ENCODE measurements at places on chromosomes 4 and X.

DNA sequence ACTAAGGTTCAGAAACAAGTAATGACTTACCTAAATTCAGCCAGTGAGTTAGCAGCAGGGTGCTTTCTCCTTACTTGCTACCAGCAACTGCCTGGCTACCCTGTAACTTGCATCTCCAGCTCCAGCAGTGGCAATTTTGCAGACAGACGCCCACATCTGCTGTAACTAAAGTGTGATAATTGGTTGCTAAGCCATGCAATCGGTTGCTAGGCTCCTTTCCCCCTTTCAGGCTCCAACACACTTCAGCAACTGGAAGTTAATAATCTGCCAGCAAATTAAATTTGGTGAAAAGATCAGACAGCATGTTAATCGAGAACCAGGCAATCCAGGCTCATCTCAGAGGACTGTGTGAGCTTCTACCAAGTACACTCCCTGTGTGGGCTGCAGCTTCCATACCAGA is 24.2 kb upstream of the ARHGEF9 start:
- DNase-seq = no peak

- DNase-seq = no peak
Observed at GRCh38 chrX:13119386-13119785, 75.0 kb upstream of the FAM9C start.

DNA sequence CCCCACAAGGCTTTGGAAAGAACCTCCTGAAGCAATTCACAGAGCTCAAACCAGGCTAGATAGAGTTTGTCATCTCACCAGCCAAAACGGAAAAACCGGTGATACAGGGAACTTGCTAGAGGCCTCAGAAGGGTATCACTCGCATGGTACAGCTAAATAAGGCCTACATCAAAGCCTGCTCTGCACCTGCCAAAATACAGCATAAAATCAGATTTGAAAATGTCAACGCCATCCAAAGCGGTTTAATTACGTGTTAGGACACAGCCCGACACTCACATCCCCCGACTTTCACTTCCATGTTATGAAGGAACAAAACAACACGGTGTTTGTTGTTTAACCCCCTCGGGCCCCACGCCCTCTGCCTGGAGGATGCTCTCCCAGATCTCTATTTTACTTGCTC is 65.0 kb downstream of the MAPK10 start:
- DNase-seq = no peak

DNA sequence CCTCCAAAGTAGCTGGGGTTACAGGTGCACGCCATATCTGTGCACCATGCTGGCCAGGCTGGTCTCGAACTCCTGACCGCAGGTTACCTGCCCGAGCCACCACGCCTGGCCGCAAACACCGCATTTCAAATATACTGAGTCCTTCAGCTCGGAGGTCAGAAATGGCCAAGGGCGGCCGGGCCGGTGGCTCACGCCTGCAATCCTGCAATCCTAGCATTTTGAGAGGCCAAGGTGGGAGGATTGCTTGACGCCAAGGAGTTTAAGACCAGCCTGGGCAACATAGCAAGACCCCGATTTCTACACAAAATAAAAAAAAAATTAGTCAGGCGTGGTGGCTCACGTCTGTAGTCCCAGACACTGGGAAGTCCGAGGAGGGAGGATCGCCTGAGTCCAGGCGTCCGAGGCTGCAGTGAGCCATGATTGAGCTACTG is 71.9 kb upstream of the PPP2R3B start:
- no peak for DNase-seq

GRCh38 chr4:42519803-42520417 is 122.6 kb downstream of the SHISA3 start:
- DNase-seq = peak; percentile 36

- DNase-seq = no peak
Observed at GRCh38 chrX:113929004-113929403, 654.9 kb upstream of the HTR2C start.

DNA sequence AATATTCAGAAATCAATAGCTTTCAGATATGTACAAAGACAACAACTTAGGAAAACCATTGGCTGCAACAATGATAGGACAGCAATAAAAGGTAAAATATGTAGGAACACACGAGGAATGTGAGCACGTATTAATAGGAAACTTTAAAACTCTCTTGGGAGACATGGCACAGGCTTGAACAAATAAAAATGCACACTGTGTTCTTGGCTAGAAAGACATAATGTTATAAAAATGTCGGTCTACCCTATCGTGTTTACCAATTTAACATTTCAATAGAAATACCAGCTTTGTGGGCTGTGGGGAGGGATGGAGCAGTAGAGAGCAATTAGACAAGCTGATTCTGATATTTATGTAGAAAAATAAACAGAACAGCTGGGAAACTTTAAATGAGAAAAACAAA is 69.0 kb upstream of the FAM9B start:
- no peak for DNase-seq

- DNase-seq = no peak
Observed at GRCh38 chr4:122170775-122171174, 18.6 kb downstream of the BLTP1 start.

- no peak for DNase-seq
Observed at GRCh38 chr4:28360681-28361080, 1500.0 kb downstream of the STIM2 start.

- no peak for DNase-seq
Observed at GRCh38 chrX:149074398-149074797, 430.7 kb downstream of the IDS start.

DNA sequence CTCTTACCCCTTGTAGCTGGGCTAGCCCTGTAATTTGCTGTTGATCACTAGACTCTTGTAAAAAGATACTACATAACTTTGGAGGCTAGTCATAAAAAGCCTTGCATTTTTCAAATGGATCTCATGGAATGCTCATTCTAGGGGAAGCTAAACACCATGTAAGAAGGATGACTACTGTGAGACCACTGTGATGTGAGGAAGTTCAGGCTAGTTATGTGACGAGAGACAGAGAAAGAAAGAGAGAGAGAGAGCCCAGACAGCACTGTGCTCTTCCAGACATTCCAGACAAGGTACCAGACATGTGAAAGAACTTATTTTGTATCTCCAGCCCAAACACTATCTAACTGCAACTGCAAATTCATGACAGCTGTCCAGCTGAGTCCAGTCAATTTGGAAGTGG is 404.6 kb upstream of the PITX2 start:
- no peak for DNase-seq

DNA sequence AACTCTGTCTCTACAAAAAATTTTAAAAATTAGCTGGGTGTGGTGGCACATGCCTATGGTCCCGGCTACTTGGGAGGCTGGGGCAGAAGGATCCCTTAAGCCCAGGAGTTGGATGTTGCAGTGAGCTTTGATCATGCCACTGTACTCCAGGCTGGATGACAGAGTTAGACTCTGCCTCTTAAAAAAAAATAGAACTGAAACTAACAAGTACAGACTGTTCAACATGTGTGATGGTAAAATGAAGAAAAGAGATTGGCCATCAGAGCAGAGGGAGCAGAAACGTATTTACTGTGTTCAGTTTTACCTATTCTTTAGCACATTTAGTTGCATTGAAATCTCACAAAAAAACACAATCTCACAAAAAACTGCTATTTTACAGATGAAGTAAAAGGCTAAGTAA is 77.9 kb upstream of the NAP1L5 start:
- DNase-seq = no peak

DNA sequence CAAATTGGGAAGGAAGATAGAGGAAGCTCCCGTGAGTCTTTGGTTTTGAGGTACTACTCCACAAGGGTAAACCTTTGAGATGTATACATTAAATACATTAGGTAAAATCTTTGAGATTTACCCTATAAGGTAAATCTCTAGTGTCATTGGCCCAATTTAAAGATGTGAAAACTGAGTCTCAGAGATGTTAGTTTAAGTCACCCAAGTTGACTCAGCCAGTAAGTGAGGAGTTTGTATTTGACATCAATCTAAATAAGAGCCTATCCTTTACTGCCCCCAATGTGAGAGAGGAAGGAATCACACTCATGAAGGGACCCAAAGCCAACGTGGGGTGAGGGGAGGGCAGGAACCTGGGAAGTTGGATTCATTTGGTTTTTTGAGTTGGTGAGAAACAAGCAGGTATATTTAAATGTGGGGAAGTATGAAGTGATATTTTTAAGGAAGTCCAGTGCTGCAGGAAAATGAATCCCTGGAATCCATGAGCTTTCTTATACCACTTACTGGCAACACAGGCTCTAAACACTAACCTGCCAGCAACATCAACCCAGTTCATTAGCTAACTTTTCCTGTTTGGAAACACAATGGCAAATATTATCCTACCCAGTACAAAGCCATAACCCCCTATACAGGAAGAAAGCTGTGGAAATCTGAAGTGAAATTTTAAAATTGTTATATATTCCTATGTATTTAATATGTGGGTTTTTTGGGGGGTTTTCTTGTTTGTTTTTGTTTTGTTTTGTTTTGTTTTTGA is 55.3 kb downstream of the PALLD start:
- DNase-seq = no peak

GRCh38 chr4:109078724-109079123 is 223.7 kb downstream of the COL25A1 start:
- no peak for DNase-seq

DNA sequence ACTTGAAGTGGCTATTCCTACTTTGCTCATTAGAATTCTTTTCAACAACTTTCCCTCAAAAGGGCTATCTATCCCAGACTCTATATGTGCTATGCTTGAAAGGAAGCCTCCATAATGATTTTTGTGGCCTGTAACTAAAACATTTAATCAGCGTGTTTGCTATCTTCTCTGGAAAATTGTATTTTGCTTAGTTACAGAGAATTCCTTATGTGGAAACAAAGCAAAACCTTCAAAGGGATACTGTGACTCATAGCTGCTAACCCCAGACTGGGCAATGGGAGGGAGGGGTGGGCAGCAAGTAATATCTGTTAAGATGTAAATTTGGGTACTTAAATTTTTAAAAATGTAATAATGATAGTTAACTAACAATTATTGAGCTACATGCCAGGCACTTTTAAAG is 3.7 kb downstream of the SLC25A14 start:
- DNase-seq = no peak

DNA sequence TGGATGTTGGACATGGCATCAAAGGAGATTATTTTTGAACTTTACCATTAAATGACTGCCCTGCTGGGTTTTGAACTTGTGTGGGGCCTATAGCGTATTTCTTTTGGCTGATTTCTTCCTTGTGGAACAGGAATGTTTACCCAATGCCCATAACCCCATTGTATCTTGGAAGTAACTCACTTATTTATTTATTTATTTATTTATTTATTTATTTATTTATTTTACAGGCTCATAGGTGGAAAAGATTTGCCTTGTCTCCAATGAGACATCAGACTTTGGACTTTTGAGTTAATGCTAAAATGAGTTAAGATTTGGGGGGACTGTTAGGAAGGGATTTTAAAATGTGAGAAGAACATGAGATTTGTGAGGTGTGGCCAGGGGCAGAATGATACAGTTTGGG is 273.1 kb downstream of the SLITRK2 start:
- no peak for DNase-seq

DNA sequence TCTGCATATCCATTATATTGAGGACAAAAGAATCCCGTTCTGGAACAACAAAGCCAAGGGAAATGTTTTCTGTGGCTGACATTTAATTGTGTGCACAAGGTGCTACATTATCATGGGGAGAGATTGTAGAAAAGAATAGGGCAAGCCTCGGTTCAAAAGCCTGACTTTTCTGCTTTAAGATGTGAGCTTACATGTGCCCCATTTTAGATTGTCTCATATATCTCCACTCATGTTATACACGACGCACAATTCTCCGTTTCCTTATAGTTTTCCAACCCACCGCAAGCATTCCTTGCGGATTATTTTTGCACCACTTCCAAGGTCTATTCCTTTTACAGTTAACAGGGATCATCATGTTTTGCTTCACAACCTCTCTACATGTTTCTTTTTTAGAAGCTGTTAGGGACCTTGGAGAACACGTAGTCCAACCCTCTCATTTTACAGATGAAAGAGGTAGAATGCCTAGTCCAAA is 99.6 kb upstream of the MAML3 start:
- no peak for DNase-seq

DNA sequence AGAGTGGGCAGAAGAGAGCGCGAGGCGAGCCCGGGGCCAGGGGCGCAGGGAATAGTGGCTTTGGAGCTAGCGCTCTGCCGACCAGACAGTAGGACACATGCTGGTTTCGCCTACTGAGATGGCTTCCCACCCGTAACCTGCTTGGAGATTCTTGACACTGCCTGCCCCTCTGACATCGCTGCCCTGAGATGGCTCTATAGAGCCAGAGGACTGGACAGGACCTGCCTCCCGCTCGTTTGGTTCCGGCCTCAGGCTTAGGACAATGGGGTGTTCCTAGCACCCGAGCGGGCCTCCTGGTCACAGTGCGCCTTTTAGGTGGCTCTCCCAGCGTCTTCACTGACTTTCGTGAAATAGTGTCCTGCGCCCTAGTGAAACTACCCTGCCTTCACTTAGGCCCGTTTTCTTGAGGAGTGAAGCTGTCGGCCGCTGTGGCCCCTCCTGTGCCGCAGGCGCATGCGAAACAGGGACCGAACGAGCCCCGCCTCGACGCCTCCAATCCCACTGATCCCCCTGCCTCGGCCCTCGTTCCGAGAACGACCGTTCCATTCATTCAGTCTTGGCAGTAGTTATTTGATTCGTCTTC is 608 bp downstream of the TAF1 start:
- DNase-seq = no peak

DNA sequence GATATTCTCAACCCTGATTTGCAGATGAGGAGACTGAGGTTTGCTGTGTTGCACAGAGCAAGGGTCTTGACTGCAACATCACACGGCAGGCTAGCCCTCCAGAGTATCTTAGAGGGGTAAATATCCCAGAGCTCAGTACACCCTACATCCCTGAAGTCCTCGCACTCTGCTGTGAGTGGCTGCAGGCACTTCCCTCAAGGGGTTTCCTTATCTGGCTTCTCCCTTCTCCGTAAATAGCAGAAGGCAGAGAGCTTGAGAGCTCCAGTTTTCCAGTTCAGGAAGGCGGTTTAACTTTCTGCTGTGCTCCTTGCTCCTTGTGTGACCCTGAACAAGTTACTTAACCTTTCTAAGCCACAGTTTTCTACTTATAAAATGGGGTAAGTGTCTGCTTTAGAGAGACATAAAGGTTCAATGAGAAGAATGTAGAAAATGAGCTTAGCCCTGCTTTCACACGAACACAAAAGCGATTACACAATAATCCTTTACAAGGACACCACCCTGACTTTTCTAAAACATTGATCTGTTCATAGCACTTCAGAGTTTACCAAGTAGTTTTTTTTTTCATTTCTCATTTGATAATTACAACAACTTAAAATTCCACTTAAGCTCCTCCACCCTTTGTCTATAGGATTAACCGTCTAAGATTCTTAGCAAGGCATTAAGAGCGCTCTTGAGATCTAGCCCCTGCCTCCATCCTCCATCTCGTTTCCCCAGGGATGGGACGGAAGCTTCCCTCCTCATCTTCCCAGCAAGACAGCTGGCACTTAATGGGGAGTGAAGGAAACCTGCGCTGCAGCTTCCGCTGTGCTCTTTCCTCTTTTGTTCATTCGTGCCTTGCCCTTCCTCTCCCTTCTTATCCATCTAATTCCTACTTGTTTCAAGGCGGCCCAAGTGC is 68.4 kb downstream of the TAPT1 start:
- DNase-seq = no peak

- DNase-seq = no peak
Observed at GRCh38 chrX:47158131-47158530, 13.1 kb downstream of the RBM10 start.

- DNase-seq = peak; percentile 58
Observed at GRCh38 chrX:51837921-51838320, 55.5 kb upstream of the MAGED1 start.

- no peak for DNase-seq
Observed at GRCh38 chr4:124903995-124904722, 191.6 kb upstream of the ANKRD50 start.

All from omental fat pad (tissue), 4 donors.